ENCODE measurements at places on chromosomes 7 and 10.

DNA sequence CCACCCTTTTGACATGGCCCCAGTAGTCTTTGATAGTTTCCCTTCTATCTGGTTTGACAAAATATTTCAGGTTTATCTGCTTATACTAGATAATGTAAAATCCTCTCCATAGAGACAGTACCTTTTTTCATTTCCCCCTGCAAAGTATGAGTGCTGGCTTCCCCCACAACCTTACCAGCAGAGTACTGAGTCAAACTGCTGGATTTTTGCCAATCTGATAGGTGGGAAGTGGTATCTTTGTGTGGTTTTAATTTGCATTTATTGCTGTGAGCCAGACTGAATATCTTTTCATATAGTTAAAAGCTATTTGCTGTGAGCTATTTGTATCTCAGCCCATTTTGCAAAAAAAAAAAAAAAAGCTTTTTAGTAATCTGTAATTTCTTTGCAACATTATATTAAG is 32.1 kb upstream of the HECTD2 start:
- DNase-seq = no peak

- DNase-seq = no peak
These were observed 139.4 kb upstream of the SHH start for GRCh38 chr7:155951554-155952158.

GRCh38 chr7:97732565-97733275 is 834 bp downstream of the TAC1 start:
- DNase-seq = no peak

DNA sequence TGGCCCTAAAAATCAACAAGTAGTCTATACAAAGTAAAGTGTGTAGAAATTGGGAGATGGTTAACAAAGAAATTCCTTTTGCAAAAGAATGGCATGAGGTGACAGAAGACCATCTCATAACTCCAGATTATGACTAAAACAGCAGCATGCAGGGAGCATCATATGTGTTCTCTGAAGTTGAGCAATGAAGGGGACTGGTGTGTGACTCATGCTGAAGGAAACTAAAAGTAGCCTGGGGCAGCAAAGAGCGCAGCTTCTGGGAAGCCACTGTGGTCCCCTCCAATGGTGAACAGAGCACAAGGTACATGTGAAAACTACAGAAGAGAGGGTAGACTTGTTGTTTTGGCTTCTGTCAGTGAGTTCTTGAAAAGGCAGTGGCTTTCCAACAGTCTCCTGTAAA is 133.4 kb downstream of the MACC1 start:
- no peak for DNase-seq

DNA sequence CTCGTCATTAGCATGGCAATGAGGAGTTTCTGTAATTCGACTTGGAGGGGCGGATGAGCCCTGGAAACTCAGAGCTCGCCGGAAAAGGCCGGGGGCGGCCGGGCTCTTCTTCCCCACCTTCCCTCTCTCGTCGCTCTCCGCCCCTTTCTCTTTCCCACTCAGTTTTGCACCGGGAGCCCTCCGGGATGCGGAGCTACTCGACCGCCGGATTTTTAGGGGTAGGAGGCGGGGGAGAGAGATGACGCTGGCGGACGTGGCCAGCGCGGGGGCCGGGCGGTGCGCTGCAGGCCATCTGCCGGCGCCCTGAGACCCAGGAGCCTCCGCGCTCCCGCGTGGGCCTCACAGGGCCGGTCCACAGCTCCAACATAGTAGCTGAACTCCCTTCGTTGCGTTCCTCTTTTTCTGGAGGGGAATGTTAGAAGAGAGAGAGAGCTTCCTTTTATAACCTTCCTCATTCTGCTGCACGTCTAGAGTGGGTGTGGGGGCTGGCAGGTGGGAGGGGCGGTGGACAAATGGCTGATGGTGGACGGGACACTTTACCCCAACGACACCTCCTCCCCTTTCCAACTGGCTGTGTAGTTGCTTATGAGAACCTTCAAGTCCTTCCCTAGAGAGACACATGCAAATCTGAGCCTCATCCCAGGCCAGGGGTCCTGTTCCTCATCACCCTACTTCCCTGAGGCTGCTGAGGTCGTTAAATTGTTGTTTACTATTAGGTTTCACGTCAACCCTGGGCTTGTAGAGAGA is 1.1 kb upstream of the HOXA1 start:
- no peak for DNase-seq

DNA sequence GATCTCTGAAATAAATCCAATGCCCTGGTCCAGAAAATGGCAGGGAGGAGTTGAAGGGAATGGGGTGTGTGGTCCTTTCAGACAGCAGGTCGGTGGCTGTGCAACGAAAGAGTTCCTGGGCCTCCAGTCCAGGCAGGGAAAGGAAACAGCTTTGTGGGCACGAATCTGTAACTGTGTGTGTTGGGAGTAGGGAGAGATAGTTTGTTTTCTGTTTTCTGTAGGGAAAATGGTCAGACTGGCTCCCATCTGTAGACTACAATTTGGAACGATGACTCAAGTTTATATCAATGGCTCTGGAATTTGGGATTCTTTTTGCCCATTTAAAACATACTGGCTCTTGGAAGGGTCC is 2.6 kb upstream of the HOXA9 start:
- DNase-seq = no peak

DNA sequence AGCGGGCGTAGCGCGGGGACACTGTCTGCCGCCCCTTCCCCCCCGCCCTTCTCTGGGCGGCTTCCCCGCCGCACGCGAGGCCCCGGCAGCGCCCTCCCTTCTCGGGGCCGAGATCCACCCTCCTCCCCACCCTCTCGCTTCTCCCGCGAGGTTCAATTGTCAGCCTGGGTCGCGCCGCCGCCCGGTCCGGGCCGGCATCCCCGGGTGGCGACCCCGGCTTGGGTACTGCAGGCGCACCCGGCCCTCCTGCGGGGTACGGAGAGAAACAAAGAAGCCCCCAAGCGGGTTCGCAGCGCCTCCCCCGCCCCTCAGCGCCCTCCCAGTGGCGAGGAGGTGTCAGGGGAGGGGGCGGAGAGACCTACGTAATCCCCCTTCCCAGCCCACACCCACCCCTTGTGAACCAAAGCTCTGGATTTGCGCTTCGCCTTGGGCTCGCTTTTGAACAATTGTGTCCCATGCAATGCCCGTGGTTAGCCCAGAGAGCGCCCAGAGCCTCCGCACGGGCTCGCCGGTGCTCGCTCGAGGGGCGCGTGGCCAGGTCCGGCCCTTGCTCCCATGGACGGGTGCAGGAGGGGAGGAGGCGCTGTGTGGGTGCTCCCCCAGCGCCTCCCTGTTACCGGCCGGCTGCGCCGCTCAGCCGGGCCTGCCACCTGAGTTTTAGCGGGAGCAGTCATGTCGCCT is 634 bp downstream of the HECW1 start:
- DNase-seq = no peak

DNA sequence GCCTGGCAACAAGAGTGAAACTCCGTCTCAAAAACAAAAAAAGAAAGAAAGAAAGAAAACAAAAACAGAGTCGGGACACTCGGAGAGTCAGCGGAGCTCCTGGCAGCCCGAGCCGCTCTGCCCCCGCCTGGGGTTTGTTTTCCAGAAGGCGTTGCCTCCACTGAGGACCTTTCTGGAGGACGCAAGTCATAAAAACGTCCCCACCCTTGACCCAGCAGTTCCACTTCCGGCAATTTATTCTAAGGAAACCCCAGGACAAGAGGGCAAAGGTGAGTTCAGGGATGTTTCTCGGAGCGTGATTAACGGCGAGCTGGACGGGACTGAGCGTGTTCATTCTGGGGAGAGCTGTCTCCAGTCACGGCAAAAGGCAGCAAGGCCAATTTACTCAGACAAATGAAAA is 27.0 kb upstream of the SUN1 start:
- DNase-seq = no peak

DNA sequence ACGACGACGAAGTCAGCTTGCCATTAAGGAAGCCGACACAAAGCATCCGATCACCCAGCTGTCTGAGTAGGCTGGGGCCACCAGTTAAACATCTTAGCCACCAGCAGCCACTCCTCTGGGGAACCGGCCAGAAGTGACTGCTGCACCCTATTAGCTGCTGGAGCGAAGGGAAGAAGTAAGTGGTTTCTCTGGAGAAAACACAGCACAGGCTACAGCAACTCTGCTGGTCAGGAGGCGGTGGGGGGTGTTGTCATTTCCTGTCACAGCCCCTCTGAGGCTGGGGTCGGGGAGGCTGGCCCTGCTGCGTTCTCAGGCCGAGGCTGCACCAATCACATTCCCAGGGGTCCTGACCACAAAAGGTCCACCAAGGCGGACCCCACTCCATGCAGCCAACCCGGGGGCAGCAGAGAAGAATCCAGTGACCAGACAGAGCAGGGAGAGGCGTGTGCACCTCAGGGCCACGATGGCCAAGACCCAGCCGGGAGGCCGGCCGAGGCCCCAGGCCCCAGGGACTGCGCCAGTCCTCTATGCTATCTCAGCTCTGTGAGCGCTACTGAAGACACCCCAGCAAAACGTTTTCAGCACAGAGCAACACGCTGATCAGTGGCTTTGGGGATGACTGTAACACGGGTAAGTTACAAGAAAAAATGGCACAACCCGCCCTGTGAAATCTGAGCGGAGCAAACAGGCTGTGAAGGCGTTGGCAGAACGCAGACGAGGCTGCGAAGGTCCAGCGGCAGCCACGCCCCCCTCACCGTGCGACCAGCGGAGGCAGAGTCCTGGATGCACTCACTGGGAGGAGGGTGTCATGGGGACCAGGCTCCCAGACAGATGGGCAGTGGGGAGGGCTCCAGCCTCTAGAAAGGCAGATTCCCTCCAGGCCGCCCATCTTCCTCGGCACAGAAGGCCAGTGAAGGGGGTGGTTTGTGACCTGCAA is 24.8 kb downstream of the STK32C start:
- DNase-seq = no peak

DNA sequence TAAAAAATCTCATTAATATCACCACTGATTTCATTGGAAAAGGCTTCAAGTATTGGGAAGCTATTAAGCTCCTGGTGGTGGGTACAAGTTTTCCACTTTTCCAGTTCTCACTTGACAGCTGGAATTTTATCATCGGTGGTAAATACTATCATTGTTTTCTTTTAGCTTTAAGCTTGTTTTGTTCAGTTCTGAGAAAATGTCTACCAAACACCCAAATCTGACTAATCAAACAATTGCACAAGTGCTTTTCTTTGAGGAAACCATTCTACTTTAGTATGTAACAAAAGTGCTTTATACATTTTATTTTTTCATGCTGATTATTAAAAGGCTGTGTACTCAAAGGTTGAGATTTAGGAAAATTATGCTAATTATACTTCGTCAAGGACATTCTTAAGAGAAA is 7.9 kb downstream of the PRPF18 start:
- DNase-seq = no peak

- DNase-seq = no peak
These were observed 22.6 kb downstream of the PODXL start for GRCh38 chr7:131533566-131534561.

- DNase-seq = no peak
These were observed 181.9 kb downstream of the TNS3 start for GRCh38 chr7:47400001-47400400.

DNA sequence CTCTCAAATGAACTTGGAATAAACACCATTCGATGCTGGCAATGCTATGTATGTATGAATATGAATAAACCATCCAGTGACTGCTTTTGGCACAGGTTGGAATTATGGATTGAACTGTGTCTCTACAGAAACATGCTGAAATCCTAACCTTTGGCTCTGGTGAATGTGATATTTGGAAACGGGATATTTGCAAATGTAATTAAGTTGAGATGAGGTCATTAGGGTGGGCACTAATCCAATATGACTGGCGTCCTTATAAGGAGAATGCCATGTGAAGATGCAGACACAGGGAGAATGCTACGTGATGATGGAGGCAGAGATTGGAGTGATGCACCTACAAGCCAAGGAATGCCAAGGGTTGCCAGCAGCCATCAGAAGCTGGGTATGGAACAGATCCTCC is 3.4 kb upstream of the ACTR3B start:
- no peak for DNase-seq

DNA sequence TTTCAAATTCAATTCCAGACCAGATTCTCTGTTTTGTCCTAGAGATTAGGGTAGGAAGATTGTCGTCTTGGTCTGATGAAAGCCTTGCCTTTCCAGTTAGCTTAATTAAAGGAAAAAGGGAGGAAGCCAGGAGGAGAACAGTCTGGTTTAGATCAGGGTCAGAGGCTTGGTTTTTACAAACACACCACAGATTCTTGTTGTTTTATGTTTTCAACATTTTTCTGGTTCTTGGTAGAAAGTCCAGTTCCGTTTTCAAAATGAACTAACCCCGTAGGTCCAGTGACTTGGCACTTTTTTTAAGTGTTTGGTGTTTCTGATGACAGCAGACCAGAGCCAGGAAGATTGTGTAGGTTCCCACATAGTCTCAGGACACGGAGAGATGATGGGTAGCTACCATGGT is 167.1 kb upstream of the INHBA start:
- no peak for DNase-seq

- DNase-seq = no peak
These were observed 644 bp downstream of the PPP1R35 start for GRCh38 chr7:100435401-100436304.

GRCh38 chr7:1529383-1530116 is 952 bp upstream of the MAFK start:
- no peak for DNase-seq

- DNase-seq = no peak
These were observed 24.5 kb upstream of the GTF2IRD1 start for GRCh38 chr7:74429153-74429747.

- DNase-seq = no peak
These were observed 50.9 kb downstream of the DOCK1 start for GRCh38 chr10:126955934-126956711.

DNA sequence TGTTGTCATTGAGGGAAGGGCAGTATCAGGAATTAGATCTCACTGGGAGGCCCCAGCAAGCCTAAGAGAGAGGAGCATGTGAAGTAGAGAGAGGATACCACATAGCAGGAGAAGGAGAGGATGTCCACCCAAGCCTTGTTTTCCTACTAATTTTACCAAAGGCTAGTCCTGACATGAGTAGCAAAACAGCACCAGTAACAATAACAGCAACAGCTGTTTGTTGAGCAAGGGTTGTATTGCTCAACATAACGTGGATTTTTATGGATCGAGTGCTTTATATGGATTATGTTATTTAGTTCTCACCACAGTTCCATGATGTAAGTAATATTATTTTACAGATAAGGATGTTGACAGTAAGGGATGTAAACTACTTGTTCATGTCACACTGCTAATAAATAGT is 135.2 kb upstream of the DLX6 start:
- no peak for DNase-seq

- no peak for DNase-seq
These were observed 33.9 kb upstream of the XPNPEP1 start for GRCh38 chr10:109957092-109957797.

- DNase-seq = no peak
These were observed 183.5 kb downstream of the MAD1L1 start for GRCh38 chr7:2049111-2049781.

DNA sequence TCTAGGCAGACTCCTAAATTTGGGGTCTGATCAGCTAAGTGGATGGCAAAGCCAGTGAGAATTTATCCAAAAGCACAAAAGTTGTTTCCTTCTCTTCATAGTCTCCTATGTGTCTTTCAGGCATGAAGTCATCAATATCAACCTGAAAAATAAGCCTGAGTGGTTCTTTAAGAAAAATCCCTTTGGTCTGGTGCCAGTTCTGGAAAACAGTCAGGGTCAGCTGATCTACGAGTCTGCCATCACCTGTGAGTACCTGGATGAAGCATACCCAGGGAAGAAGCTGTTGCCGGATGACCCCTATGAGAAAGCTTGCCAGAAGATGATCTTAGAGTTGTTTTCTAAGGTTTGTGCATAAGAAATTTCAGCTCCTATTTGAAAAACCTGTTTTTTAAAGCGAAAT is 4.8 kb downstream of the GSTO1 start:
- DNase-seq = no peak
